ENCODE measurements at places on chromosomes 5 and 9.

DNA sequence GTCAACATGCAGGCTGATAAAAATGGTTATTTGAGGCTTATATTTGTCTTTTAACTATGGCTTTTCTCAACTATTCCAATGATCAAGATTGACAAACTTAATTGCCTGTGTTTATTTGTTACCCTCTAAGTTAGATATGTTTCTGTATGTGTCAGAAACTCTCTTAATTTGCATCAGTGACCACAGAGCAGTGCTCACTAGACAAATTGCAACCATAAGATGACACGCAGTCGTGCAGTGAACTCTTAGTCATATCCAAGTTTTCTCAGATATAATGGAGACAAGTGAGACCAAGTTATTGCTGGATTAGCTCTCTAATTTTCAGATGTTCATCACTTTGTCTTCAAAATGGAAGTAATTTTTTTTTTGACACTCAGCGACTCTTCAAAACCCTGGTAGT, 342.2 kb upstream of the RFX3 start:
- DNase-seq = no peak

DNA sequence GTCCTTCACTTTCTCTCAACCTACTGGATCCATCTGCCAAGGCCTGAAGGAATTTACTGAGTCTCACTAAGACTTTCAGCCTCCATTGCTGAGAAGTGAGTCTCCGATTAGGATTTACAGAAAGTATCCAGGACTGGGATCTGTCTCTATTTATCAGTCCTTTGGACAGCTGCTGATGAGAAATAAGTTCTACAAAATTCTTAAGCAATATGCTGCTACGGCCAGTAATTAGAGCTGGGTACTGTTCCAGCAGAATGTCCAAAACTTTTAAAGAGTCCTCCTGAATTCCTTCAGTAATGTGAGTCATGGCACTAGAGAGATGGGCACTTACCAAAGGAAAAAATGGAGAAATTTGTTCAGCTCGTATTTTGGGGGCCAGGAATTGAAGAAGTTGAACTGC, 5.9 kb downstream of the TEX10 start:
- DNase-seq = no peak

DNA sequence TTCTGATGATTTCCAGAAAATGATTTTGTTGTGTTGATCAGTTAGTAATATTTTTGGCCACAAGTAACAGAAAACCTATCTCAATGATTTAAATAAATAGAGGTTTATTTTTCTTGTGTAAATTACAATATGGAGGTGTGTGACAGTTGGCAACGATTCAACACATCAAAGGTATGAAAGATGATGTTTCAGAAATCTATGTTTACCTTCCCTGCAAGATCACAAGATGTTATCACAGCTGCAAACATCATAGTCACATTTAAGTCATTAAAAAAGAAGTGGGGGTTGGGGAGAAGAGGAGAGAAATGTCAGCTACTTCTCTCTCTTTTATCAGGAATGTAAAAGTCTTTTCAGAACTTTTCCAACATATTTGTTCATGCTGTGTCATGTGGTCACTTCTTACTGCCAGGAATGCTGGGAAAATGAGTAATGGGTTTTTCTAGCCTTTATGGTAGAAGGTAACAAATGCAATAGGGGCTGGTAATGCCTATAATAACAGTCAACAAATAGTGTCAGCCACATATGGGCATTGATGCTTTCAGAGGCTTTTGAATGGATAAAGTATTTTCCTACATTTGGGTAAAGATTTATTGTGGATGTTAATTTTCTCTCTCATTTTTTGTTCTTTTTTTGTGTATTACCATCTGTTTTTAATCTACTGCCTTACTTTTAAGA, 742.7 kb downstream of the TLE1 start:
- DNase-seq = no peak

- DNase-seq = no peak
These were observed 169.2 kb downstream of the COX7C start for GRCh38 chr5:86786955-86787354.

All from dermis blood vessel endothelial cell (primary cell).